ENCODE measurements at places on chromosomes 5 and 9.

DNA sequence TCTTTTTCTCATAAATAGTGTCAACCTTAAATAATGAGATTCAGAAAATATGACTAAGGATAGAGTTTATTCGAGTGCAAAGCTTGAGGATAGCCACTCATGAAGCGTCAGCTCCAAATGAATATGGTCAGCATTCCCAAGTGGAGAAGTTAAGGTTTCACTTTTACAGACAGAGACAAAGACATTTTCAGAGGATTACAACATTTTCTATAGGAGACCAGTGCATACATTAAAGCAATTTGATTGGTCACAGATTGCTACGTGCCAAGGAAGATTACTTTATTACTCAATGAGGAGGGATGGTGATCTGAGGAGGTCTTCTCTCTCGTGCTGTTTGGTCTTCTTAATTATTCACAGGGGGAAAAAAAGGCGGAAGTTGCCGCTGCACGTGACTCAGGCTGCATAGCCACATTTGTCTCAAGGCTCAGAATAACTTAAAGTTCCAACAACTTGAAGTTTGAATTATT, 60.1 kb upstream of the SPATA31C2 start:
- DNase-seq = no peak

GRCh38 chr5:16899171-16899570, 36.9 kb downstream of the MYO10 start:
- no peak for DNase-seq

GRCh38 chr5:131223751-131224386, 40.0 kb upstream of the CDC42SE2 start:
- DNase-seq = no peak

GRCh38 chr9:119961774-119962424, 592.7 kb upstream of the BRINP1 start:
- DNase-seq = no peak

- DNase-seq = no peak
These were observed 167.6 kb downstream of the YIPF5 start for GRCh38 chr5:144002876-144003275.

- DNase-seq = no peak
These were observed 5.8 kb upstream of the ALDH1A1 start for GRCh38 chr9:72958485-72959281.

GRCh38 chr5:133244242-133244641, 192.4 kb downstream of the HSPA4 start:
- no peak for DNase-seq
